ENCODE measurements at places on chromosomes 16 and 17.

DNA sequence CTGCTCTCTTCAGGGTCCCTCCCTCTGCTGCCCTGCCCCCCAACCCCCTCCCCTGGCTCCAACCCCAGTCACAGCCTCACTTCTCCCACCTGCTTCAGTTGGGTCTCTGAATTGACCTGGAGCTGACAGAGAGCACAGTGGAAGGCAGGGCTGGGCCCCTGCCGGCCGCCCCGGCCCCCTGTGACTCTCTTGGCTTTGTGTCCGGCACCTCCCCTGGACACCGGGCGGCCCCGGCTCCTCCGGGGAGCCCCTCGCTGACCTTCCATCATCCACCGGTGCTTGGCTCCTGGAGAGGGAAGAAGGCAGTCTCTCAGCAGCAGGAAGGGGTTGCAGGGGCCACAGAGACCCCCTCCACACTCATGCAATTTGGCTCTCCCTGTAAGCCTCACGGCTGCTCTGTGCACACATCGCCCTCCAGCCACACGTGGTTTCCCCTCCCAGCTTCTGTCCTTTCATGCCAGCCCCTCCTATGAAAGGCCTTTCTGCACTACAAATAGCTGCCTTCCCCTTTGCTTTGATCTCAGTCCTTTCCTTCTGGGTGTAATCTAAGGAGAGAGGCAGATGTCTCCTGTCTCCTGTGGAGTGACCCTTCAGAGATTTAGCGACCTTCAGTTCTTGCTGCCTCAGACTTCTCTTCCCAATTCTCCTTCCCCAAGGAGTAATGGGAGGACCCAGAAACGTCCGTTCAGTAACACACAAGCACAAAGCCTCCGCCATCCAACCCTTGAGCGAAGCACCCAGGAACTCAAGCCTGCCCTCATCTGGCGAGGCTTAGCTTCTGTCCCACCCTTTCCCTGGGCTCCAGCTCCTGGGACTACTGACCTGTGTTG lies 8.3 kb downstream of the NKIRAS2 start:
- DNase-seq: no peak

DNA sequence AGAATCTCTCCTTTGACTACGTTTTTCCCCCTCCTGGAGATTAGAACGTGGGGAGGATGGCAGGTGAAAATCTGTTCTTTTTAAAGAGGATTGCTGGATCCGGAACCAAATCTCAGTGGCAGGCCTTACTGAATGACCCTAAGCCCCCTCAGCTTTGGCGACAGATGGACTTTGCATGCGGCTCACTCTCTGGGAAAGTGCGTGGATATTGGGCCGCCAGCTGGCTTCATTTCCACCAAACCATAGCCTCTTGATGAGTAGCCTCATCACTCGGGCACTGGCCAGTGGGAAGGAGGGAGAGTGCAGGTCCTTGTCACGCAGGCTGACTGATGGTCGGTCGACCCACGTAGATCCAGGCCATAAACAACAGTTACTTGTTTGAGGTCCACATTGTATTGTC lies 31.3 kb upstream of the CCDC182 start:
- DNase-seq: no peak

DNA sequence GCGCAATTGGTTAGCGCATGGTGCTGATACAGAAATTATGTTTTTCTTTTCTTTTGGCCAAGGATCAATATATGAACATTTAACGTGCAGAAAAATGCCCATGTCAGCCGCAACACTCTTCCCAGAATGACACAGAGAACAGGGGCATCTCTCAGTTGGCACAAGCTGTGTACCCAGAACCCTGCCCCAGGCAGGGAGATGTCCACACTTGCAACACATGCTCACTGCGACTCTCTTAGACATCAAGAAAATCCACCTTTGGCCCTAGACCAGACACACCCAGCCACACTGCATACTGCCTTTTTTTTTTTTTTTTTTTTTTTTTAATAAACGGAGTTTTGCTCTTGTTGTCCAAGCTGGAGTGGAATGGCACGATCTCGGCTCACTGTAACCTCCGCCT lies 17.0 kb downstream of the PITPNA start:
- DNase-seq: no peak

GRCh38 chr16:89167425-89167941 lies 4.1 kb upstream of the CDH15 start:
- DNase-seq: peak; percentile 90

DNA sequence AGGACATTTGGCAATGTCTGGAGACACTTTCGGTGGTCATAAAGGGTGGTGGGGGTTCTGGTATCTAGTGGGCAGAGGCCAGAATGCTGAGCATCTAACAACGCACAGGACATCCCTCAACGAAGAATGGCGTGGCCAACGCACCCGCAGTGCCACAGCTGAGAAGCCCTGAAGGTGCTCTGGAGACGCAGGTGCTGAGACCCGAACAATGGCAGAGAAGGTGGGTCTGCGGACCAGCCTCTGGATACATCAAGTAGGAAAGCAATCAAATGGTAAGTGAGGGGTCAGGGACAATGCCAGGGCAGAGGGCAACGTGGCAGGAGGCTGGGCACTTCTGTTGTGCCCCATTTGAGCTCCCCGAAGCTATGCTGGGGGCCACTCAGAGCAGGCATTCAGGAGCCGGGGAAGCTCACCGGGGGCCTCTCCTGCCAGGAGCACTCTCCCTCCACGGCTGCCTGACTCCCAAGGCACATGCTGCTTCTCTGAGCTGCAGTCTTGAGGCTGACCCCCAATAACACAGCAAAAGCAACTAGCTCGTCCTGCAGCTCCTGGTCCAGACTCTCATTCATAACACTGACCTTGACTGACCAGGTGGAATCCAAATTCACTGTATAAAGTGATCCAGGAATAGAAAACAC lies 26.0 kb downstream of the SPHK1 start:
- no peak for DNase-seq

DNA sequence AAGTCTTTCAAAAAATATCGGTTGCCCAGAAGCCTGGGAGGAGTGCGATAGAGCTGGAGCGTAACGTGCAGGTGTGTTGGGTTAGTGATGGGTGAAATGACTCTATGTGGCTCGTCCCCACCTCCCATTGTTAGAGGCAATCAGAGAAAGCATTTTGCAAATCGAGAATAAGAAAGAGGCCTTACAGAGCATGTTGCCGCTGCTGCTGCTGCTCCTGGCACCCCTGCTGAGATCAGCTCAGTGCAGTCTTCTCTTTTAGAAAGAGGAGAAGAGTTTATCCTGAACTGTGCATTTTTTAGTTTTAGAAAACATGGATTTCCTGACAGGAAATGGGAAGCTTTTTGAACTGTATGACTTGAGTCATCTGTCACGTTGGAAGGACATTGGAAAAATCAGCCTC lies 774.5 kb upstream of the RBFOX1 start:
- DNase-seq: no peak

GRCh38 chr16:2963074-2963722 lies 877 bp upstream of the KREMEN2 start:
- DNase-seq: no peak

GRCh38 chr17:54694287-54694887 lies 206.3 kb upstream of the TOM1L1 start:
- DNase-seq: no peak

- DNase-seq: peak; percentile 38
Measured at GRCh38 chr17:6420173-6420641, 14.7 kb downstream of the AIPL1 start.

GRCh38 chr16:66534376-66534799 lies 15.5 kb downstream of the TK2 start:
- no peak for DNase-seq

- DNase-seq: no peak
Measured at GRCh38 chr17:44707755-44708400, 587 bp upstream of the DBF4B start.

DNA sequence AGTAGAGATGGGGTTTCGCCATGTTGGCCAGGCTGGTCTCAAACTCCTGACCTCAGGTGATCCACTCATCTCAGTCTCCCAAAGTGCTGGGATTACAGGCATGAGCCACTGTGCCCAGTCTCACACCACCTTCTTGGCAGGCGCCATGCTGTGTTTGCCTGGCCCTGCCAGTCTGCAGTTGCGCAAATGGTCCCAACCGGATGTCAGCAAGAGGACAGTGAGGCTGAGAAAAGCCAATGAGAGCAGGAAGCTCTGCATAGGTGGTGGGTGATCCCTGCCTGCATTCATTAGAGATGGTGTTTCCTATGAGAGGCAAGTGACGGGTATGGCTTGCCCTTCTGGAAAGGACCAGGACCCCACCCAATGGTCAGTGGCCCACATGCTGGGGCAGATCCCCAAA lies 59.3 kb downstream of the PECAM1 start:
- DNase-seq: no peak

DNA sequence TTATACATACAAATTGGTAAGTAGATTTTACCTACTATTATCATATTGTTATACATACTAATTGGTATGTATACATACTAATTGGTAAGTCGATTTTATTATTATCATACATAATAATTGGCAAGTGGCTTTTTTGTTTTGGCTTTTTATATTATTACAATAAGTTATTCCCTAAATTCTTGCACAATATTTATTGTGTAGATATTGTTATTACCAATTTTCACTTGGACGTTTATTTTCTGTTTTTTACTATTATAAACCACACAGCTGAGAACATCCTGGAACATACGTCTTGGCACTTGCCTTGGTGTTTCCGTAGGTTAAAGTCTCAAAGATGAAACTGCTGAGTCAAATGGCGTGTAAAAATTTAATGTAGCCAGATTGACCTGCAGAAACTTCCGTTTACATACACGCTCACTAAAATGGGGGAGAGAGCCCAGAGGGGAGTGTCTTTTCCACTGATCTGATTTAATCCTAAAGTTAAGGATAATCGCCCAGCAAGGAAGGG lies 18.9 kb downstream of the GNGT2 start:
- no peak for DNase-seq

All from mucosa of descending colon (tissue), 3 donors.